ENCODE measurements at places on chromosomes 16 and 17.

- no peak for DNase-seq
Observed at GRCh38 chr16:80751167-80751566, 53.2 kb downstream of the CDYL2 start.

- DNase-seq: no peak
Observed at GRCh38 chr17:1503699-1504098, 11.2 kb upstream of the MYO1C start.

DNA sequence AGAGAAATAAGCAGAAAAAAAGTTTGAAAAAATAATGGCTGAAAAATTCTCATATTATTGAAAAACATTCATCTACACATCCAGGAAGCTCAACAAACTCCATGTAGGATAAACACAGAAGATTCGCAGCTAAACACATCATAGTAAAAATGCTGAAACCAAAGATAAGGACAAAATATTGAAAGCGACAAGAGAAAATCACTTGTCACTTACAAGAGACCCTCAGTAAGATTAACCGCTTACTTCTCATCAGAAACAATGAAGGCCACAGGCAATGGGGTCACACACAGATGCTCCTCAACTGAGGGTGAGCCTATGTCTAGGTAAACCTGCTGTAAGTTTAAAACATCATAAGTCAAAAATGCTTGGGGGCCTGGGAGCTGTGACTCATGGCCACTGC is 38.1 kb upstream of the METRNL start:
- DNase-seq: no peak

DNA sequence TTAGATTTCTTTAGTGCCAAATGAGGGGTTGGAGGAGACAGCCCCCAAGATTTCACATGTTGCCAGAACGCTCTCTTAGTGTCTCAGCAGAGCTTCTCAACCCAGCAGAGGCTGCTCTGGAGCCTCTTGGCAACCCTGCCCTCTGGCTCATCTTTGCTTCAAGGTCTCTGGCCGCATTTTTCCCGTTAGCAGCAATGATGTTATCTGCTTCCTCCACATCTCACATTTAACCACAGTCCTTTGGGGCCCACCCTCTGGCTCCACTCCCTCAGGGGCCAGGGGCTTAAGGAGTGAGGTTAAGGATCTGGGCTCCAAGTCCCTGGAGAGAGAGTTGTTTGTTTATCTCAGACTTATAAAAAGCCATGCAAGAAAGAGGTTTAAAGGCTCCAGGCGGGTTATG is 3.3 kb upstream of the XYLT1 start:
- DNase-seq: no peak

GRCh38 chr17:81339534-81340296 is 44.6 kb upstream of the SLC38A10 start:
- no peak for DNase-seq

DNA sequence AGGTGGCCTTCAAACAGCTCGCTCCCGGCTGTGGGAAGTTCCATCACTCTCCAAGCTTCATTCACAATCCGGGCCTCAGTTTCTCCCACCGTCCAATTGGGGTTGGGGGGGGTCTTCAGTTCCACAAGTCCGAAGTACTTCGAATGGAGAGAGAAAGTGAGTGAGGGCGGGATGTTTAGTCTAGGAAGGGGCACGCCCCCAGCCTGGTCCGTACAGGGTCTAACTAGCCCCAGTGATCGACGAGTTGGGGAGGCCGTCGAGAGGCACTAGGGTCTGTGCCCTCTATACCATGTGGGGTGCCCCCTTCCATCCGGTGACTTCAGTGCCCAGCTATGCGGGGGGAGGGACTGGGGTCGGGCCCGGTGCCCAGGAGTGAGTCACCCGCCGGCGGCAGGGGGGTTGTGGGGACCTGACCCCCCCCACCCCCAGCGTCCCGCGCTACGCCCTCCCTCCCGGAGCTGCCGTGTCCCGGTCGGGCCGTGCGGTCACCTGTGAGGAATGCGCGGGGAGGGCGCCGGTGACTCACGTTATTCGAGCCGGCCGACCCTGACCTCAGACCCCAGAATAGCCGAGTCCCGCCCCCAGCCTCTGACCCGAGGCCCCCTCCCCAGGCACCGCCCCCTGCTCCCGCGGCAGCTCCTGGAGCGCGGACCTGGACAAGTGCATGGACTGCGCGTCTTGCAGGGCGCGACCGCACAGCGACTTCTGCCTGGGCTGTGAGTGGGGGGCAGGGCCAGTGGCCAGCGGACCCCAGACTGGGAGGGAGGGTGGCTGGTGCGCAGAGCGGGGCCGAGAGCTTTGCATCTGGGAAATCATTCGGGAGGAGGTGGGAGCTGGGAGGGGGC is 658 bp downstream of the TNFRSF12A start:
- DNase-seq: no peak

- DNase-seq: no peak
Observed at GRCh38 chr16:53611179-53611696, 92.4 kb downstream of the RPGRIP1L start.

DNA sequence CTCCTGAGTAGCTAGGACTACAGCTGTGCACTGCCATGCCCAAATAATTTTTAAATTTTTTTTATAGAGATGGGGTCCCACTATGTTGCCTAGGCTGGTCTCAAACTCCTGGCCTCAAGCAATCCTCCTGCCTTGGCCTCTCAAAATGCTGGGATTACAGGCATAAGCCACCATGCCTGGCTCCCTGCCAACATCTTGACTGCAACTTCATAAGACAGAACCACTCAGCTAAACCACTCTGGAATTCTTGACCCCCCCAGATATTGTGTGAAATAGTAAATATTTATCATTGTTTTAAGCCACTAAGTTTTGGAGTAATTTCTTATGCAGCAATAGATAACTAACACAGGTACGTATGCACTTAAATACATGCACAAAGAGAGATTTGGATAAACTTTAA is 26.0 kb downstream of the DYNLL2 start:
- DNase-seq: no peak

DNA sequence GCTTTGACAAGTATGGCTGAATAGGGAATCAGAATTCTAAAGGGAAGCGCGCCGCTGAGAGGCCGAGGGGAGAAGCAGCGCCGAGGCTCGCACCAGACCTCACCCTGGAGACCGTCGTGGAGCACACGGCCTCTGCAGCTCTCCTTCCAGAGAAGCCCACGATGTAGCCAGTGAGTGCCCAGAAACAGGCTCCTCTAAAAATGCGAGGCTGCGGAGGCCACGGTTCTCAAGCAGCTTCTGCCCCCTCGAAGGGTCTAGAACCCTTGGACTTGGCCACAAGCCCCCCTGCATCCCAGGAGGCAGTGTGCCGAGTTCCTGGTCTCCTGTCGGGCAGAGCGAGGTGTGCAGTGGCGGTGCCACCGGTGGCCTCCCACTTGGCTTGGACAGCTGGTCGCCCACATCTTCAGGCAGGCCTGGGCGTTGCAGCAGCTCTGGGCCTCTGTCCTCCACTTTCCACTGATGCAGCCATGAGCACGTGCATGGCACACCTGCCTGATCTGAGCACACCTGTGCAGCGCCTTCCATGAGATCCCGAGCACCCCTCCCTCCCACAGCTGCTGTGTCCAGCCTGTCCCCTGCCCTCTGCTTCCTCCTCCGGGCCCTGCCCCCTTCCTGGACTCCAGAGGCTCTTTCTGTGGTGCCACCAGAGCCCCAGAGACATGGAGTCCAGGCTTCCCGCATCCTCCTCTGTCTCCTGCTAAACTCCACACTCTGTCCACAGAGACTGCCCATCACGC is 18.9 kb upstream of the WDR45B start:
- DNase-seq: no peak

DNA sequence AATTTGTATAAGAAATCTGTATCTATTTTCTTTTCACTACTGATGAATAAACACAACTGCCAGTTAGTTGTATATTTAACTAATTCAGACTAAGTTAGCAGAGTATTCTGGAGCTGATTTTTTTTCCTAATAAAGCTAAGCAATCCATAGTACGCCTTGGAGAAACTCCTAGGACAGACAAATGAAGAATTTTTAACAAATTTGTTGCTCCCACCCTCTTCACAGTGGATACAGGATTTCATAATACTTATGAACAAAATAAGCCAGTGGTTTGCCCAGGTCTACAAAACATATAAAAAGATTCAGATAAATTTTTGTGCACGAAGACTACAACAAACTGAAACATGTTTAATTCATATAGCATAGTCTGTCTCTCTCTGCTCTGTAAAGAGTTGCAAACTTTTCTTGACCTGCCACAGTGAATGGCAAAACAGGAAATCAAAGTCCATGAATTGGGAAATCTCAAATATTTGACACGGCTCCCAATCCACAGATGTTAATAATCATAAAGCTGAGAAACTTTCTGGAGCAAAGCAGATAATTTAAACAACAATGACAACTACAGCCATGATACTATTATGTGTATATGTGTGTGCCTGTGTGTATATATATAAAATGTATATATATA is 594 bp upstream of the ABCA6 start:
- DNase-seq: no peak

- no peak for DNase-seq
Observed at GRCh38 chr16:2048116-2048543, 345 bp downstream of the TSC2 start.

- no peak for DNase-seq
Observed at GRCh38 chr16:66052745-66053144, 313.7 kb upstream of the CDH5 start.

DNA sequence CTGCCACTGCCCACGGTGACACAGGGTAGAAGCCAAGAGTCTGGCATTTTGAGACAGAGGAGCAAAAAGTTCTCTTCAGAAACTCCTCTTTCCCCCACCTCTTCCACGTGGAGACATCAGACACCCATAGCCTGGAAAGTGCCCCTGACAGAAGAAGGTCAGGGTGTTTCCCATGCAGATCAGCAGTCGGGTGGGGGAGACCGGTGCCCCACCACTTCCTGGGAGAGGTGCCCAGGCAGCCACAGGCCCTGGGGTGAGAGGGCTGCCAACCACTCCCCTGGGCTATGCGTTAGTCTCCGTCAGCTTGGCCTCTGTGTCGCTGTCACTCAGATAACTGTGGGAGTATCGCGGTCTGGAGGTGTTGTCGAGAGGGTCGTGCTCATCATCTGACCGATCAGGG is 31.5 kb downstream of the PIPOX start:
- DNase-seq: no peak

DNA sequence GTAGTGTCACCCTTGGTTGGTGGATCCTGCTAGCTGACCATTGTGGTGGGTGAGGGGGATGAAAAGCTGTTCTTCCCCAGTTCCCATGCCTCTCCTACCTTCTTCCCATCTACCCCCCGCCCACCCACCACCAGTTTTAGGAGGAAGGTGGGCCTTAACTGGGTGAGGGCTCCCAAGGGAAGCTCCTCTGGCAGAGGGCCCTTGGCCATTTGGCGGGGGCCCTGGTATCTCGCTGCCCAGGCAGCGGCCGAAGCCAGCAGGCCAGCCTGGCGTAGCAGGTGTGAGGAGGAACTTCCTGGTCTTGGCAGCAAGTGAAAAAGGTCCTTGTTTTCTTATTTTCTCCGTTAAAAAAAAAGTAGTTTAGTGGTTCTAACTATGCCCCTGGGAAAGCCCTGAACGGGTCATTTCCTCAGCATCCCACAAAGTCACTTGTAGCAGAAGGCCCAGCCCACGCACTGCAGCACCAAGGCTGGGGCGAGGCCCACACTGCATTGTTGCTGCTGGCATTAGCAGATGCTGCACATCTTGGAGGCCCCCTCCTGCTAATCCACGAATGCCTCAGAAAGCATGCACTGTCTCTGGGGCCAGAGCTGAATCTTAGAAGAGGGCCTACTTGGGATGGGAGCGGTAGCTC is 72.5 kb downstream of the MPRIP start:
- peak; percentile 62 for DNase-seq

- peak; percentile 41 for DNase-seq
Observed at GRCh38 chr17:66542129-66542966, 239.9 kb downstream of the PRKCA start.

GRCh38 chr16:53849585-53849984 is 145.6 kb downstream of the FTO start:
- DNase-seq: no peak

DNA sequence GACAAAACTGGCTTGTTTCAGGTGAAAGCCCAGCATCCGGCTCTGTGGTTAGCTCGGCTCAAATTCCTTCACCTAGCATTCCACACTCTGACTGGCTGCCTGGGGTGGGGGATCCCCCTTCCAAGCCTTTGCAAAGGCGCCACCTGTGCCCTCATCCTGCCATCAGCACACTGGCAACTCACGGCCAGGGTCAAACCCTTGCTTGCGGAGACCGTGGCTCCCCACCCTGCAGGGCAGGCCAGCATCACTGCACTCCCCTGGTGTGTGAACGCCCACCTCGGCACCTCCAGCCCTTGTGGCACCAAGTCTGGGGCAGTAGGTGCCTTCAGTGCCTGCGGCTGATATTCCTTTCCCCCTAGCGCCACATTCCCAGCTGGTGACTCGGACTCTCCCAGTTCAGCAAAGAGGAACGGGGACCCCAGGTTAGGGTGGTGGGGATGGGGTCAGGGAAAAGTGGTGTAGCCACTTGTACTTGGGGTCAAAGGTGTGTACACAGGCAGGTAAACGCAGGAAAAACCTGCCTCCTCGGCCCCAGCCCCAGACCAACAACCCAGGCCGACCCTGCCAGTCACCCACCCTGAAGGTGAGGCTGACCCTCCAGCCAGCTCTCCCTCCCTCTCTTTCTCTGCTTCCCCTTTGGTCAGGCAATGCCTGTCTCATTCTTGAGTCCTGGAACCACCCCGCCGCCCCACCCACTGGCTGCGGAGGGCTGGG is 1.1 kb downstream of the FLII start:
- peak; percentile 72 for DNase-seq

DNA sequence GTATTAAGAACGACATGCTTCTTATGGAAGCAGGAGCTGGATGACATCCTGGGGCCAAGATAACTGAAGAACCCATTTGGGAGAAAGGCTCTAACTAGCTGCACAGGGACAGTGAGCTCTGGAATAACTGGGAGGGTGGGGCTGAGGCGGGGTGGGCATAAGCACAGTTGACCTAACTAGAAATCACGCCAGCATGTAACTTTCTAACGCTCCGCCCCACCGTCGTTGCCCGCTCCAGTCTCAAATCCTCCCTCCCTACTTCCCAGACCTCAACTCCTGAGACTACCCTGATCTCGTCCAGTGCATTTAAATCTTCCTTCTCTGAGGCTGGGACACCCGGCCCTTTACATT is 436 bp downstream of the PHB1 start:
- no peak for DNase-seq

DNA sequence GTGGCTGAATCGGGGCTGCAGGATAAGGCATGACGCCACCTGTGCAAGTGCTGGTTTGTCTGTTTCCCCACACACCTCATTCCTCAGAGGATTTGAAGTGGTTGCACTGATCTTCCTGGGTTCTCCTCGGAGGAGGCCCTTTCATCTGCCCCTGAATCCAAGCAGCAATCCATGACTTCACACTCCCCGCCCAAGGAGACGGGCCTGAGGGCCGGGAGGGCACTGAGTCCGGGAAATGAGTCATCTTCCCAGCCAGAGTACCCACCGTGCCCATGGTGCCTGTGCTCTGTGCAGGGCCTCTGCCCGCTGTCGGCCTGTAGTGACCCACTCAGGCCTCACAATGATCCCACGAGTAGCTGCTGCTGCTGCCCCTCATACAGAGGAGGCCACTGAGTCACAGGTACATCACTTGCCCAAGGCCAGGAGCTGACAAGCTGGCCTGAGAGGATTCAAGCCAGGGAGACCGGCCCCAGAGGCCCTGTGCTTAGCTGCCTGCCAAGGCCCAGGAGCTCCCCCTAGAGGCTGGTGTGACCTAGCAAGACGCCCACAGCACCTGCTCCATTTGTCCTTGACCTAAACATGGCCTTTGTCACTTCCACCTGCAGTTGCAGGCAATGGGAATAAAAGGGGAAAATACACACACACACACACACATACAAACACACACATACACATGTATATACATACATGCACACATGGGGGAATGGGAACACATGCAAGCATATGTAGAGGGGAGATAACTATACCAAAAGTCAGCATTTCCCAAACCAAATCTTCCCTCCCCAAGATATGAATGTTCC is 240.0 kb downstream of the C16orf95 start:
- peak; percentile 65 for DNase-seq

GRCh38 chr16:11025120-11025531 is 80.8 kb downstream of the CLEC16A start:
- peak; percentile 50 for DNase-seq
